K562 (cell line): ENCODE measurements at places on chromosomes 7 and 10. TPM values are rescaled to one million over a fixed set of nuclear protein-coding genes. Genes with fewer than 3 reads are reported as not detected.

CHST15 gene
- total RNA-seq: 0.13 and 0.16 TPM in 2 replicates

PNLIPRP1 gene
- total RNA-seq: 0.60 and 1.1 TPM in 2 replicates

PLCE1 gene
- total RNA-seq: 0.02 and 0.04 TPM in 2 replicates

- H3K27me3 ChIP-seq: peaks cover 15% of the 10 kb centered on the region; the same call in 1 of the 2 replicates
- DNase-seq: no peak
- no peak overlapping the region for H3K4me3 ChIP-seq
- H3K36me3 ChIP-seq: no peaks in the 10 kb centered on the region
- H3K4me1 ChIP-seq: no peaks in the 10 kb centered on the region
Measured at GRCh38 chr10:18497806-18498369, 153.5 kb downstream of the NSUN6 start.

DNA sequence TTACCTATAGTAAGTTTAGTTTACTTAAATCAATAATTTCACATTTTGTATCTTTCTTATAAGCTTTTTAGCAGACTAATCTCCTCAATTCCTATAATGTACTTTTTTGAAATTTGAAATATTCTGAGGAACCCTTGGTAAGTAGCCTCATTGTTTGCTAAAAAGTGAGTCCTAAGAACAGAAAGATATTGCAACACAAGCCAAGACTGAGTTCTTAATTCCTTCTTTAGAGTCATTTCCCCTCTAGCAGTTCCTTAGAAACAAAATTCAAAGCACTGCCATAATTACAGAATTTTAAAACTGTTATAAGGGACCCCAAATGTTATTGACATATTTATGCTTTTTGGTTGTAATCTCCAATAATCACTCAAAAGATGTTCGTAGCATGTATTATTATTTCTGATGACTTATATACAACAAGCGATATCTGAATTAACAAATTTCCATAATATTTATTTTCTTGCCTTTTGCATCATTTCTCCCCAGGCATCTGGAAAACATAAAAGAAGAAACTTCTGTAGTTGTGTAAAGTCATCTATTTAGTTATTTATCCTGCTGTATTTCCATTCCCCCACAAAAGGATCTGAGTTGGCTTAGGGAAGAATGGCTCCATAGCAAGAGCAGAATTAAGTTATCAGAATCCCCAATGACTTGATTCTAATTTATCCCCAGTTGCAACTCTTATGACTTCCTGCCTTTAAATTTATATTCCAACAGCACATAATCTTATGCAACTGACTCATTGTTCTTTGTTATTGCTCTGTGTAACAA is 67.8 kb downstream of the TMEM26 start:
- no peak overlapping the region for H3K27ac ChIP-seq
- H3K36me3 ChIP-seq: no peaks in the 10 kb centered on the region
- no peak overlapping the region for H3K4me3 ChIP-seq
- no peaks in the 10 kb centered on the region for H3K4me1 ChIP-seq
- H3K27me3 ChIP-seq: no peaks in the 10 kb centered on the region
- no peak for DNase-seq

DNA sequence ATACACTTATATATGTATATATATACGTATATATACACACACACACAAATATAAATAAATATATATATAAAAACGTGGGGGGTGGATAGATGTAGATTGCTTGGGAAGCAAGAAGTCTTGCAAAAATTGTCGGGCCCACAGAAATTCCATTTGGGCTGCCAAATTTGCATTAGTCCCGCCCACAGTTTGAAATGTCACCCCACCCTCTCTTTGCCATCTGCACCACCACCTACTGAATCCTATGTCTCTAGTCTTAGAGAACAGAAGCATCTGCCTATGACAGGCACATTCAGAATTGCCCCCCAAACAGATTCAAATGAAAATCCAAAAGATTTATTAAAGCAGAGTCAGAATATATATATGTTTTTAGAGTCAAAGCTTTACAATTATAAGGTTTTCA is 25.6 kb upstream of the CACNA2D1 start:
- H3K36me3 ChIP-seq: no peaks in the 10 kb centered on the region
- no peaks in the 10 kb centered on the region for H3K4me1 ChIP-seq
- DNase-seq: no peak
- H3K4me3 ChIP-seq: no peak overlapping the region
- no peak overlapping the region for H3K27ac ChIP-seq

DNA sequence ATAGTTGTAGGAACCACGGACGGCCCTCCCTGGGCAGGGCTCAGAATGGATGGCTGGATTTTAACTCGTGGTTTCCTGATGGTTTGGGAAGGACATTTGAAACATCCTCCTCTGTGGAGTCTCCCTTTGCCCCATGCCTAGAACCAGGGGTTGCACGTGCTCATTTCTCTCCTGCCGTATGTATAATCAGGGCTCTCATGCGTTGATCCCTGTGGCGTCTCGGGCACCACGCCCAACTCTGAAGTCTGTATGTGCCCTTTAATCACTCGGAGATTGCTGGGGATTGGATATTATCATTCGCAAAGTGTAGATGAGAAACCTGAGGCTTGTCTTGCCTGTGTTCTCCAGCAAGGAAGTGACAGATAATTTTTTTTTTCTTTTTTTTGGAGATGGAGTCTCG is 257.1 kb downstream of the CAMK1D start:
- DNase-seq: no peak
- peaks cover 48% of the 10 kb centered on the region for H3K27me3 ChIP-seq
- no peaks in the 10 kb centered on the region for H3K36me3 ChIP-seq
- H3K4me1 ChIP-seq: no peaks in the 10 kb centered on the region
- H3K4me3 ChIP-seq: no peak overlapping the region
- no peak overlapping the region for H3K27ac ChIP-seq
